Activated CD4-positive, alpha-beta T cell treated with anti-CD3 and anti-CD28 coated beads for 4 hours (primary cell): ENCODE measurements at places on chromosomes 5 and 9.

DNA sequence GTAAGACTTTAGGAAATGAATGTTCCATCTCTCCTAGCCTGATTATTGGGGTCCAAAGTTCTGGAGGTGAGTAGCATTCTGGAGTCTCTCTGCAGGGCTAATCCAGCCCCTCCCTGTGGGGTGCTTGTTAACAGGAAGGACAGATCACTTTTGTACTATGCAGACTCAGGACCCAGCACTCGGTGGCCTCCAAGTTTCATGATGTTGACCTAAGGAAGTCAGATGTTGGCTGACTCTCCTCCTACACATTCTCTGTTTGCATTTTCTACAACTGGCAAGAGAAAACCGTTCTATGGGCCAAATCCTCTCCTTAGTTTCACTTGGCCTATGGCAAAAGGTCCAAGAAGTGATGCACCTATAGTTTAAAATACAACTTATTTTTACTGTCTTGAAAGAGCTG, 5.5 kb upstream of the PDE8B start:
- no peak for DNase-seq

GRCh38 chr5:54556141-54556540, 38.6 kb downstream of the SNX18 start:
- DNase-seq = no peak

DNA sequence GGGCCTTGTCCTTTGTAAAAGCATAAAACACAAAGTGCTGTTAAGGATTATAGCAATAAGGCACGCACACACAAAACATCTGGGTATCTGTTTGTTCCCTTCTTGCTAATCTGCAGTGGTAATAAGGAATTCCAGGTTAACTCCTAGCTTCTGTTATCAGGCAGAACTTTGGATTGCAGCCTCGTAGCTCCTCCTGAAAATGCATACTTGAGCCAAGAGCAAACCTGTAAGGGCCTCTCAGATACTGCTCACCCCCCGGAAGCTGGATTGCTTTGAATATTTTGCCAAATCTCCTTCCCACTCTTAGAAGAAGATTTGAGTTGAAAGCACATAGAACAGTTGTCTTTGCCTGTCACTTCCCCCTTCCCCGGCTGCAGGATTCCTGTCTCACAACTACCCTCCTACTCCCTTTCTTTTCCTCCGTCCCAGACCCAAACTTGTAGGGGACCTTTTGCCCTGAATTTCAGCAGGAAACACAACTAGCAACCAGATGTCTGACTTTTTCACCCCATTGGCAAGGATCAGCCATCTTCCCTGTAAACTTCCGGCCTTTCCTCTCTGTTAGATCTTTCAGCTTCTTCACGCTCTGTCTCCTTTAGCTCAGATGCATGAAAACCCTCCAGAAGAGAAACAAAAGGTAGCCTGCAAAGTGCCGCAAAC, 28.2 kb upstream of the SMAD5 start:
- no peak for DNase-seq

GRCh38 chr9:108083160-108083750, 593.7 kb upstream of the KLF4 start:
- no peak for DNase-seq

- DNase-seq = no peak
These were observed 597.9 kb upstream of the ADAMTS16 start for GRCh38 chr5:4542145-4542778.

DNA sequence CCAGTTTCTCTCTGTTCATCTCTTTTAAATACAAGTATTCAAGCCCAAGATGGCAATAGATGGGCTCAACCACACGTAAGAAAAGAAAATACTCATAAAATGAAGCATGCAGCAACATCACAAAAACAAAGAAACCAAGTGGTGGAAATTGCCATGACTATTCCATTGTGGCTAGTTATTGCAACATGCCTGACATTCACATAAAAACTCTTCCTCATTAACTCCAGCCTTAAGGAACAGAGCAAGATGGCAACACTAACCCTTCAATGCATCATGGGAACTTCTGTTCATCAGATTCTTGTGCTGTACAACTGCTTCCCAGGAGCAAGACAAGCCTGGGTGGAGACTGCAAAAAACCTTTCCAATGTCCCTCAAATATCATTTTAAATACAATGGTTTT, 1.4 kb upstream of the GLIS3 start:
- DNase-seq = no peak

DNA sequence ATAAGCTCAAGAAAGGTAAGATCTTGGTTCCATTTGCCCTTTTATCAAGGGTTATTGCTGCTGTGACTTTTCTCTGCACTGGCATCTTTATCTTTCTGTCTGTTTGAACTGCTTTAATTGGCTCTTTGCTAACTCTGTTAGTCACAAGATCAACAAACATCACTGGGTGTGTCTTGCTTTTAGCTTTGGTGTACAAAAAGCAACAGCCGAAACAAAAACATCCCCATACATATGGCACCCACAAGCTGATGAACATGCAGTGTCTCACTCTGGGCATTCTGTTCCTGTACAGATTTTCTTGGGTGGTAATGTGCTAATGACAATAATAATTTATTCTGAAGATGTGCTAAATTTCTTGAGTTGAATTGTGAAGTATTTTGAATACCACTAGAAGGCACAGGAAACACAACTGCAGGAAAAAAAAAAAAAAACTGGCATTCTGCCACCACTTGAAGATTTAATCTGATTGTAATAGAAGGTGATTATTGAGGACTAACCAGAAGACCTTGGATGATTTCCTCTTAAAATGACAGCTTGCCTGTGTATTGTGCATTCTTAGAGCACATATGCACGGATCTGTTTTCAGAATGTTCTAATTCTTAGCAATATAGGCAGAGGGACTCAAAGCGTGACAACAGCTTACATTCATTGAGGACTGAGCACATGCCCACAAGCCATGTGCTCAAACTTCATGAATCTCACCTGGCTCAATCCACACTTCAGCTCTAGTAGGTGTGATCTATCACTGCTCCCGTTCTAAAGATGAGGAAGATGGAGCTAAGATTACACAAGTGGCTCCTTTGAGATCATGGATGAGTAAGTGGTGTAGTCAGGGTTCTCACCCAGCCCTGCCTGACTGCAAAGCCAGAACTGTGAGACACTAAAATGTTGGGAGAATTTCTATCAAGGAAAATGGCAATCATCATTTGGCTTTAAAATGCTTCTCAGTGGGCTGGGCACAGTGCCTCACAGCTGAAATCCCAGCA, 96.4 kb downstream of the EBF1 start:
- DNase-seq = no peak

DNA sequence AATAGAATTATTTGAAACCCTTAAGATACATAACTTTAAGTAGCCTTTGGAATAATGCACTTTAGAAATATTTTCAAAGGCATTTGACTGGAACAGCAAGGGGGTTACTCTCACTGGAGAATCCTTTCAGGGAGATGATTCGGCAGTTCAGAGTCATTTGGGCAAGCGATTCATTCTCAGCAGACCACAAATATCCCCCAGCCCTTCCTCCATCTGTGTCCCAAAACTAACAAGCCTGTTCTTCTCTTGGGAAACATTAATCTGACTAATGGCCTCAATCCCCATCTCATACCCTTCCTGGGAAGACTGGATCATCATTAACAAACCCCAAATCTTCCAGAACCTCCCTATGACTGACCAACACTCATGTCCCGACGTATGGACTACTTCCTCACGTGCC, 65.8 kb upstream of the S1PR3 start:
- DNase-seq = no peak

- DNase-seq = no peak
These were observed 446.4 kb downstream of the KIF4B start for GRCh38 chr5:155459889-155460500.

DNA sequence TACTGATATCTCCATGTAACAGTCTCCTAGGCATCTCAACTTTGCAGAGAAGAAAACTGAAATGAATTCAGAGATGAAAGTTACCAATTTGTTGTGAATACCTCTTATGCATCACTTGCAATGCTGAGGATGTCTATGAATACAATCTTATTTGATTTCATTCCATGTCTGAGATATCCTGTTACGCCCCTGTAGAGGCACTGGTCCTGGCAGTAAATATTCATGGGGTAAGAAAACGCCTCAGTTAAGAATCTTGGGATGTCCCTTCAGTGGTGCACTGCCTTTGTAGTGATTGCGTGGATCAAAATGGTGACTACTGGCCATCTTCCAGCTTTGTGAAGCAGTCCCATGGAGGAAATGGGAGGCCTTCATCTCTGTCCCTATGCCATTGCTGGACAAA, 229.1 kb upstream of the C9orf72 start:
- no peak for DNase-seq

- no peak for DNase-seq
These were observed 73.6 kb upstream of the ALDH1B1 start for GRCh38 chr9:38318759-38319495.

- DNase-seq = no peak
These were observed 29.5 kb upstream of the ARSB start for GRCh38 chr5:79014631-79015030.

DNA sequence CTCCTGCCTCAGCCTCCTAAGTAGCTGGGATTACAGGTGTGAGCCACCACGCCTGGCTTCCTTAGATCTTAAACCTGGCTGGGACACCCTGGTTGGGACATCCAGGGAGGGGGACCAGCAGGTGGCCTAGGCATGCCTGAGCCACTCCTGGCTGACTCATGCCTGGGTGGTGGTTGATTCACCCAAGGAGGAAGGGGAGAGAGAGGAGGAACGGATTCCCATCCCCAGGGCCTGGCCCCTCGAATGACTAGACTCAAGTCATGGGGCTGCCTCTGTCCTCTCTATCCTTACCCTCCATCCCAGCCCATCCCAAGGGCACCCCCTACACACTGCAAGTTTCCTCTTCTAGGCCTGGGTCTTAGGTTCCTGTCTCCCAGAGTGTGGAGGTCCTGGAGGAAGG, 12.7 kb downstream of the EEIG1 start:
- DNase-seq = peak; percentile 60

DNA sequence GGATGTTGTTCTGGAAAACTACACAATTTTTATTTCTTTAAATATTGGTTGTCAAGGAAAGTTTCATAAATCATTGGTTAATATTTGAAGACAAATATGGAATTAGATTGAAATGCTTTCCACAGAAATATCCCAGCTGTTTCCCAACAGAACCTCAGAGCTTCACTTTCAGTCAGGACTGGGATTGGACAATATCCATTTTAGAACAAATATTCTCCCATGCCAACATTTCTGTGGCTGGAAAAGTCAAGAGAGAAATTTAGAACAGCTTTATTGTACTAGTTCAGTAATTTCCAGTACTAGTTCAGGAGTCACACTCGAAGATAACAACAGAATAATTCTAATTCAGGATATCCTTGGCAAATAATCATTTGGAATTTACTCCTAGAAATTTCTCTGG, 116.1 kb upstream of the TUT7 start:
- DNase-seq = no peak

- no peak for DNase-seq
These were observed 97.4 kb upstream of the CLINT1 start for GRCh38 chr5:157956271-157956885.

- DNase-seq = no peak
These were observed 18.6 kb upstream of the CFAP95 start for GRCh38 chr9:69801989-69802388.

- DNase-seq = no peak
These were observed 621.0 kb downstream of the ACTL7B start for GRCh38 chr9:108234811-108235210.

DNA sequence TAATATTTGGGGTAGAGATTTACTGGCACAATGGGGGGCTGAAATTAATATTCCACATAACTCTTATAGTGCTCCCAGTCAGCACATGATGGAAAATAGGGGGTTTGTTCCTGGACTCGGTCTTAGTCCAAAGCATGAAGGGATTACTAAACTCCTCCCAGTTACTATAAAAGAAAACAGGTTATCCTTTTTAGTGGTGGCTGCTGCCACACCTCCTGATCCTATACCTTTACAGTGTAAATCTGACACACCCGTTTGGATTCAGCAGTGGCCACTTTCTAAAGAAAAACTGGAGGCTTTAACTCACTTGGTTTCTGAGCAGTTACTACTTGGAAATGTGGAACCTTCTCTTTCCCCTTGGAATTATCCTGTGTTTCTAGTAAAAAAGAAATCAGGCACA, 572.9 kb upstream of the PTGER4 start:
- DNase-seq = no peak

- DNase-seq = no peak
These were observed 35.6 kb downstream of the NIM1K start for GRCh38 chr5:43227655-43228054.

DNA sequence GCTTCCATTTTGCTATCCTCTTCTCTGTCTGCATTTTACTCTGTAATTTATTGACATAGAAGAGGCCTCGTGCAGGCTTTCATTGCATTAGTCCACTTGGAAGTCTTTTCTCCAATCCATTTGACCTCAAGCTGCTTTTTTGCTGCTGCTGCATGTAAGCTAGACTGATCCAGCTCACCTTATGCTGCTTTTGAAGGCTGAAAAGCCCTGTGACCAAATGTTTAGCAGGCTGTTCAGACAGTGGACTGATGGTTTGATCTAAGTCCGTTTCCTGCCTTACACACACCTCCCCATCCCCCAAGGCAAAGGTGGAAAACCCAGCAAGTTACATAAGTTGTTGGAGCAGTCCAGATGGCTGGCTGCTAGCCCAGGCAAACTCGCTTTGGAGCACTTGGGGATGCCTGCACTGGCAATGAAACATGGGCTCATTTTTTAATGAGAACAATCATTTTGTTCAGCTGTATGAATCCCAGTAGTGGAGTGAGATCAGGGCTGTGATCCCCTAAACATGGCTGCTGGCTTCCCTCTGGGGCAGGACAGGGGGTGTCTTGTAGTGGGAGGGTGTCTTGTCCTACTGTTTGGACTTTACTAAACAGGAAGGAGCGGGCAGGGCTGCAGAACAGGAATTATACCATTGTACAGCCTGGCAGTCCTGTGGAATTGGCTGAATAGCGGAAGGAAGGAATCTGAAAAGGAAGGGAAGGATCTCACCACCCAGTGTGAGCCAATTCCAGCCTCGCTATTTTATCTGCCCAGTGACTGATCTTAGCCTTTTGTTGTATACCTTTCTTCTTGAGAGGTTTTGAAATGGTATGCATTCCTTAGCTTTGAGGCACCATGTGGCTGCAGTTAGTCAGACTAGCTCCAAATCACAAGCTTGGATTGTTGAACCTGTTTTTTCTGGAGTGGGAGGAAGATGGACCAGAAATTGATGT, 212.0 kb downstream of the ARHGAP26 start:
- DNase-seq = no peak

DNA sequence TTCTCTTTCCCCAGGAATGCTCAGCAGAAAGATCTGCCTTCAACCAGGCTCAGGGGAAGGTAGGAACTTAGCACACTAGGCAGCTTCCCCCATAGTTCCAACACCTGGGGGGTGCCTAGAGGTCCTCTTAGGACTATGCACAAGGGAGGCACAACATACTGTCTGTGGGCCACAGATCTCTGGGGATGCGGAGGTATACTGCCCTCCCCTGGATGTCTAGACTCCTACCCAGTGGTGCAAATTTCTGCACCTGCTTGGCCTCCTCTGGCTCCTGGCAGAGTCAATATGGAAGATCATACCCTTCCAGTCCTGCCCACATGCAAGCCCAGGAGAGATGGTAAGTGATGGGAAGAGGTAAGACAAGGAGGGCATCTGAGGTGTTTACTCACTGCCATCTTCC, 247.5 kb upstream of the DAPK1 start:
- no peak for DNase-seq
